OCI-M1 (cell line): ENCODE measurements at places on chromosomes 13 and 19.

GRCh38 chr19:3132971-3133792 lies 2.7 kb upstream of the GNA15 start:
- peak; percentile 88 for DNase-seq

GRCh38 chr13:100148422-100148821 lies 59.5 kb downstream of the PCCA start:
- DNase-seq: no peak

DNA sequence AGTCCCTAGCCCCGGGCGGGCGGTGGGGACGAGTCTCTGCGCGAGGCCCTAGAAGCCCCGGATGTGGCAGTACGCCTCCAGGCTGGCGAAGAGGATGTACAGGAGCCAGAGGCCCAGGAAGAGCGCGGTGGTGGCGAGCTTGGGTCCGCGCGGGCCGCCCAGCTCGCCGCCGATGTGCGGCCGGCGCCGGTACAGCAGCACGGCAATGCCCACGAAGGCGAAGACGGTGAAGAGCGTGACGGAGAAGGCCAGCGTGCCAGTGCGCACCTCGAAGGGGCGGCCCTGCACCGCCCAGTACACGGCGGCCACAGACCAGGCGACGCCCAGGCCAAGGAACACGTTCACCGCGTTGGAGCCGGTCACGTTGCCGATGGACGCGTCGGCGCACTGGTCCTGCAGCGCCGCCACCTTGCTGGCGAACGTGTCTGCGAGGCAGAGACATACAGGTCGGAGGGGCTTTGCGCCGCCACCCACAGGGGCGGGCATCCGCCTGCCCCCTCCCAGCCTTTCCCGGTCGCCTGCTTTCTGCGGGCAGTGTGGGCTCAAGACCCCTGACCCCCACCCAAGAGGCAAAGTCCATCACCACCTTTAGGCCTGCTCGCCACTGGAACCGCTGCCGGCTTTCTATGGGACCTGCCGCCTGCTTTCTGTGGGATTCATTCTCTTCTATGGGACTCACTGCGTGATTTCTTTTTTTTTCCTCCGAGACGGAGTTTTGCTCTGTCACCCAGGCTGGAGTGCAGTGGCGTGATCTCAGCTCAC lies 10.9 kb upstream of the MEIS3 start:
- DNase-seq: no peak

DNA sequence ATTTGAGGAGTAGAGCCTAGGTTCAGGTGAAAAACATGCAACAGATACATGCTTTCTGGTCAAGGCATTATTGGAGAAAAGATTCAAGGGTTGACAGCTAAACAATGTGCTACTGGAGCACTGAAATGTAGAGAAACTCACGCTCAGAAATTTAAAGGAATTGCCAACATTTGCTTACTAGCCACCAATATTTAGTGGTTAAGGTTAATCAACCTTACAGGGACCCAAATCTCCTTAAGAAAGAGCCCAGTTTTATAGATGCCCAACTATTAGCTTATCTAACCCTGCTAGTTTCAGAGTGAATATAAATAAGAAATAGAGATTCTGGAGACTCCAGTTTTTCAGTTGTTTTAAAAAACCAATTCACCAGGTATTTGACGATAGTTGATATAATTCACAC lies 203.6 kb downstream of the DACH1 start:
- no peak for DNase-seq

GRCh38 chr13:75153834-75154233 lies 328.1 kb downstream of the TBC1D4 start:
- DNase-seq: peak; percentile 45

DNA sequence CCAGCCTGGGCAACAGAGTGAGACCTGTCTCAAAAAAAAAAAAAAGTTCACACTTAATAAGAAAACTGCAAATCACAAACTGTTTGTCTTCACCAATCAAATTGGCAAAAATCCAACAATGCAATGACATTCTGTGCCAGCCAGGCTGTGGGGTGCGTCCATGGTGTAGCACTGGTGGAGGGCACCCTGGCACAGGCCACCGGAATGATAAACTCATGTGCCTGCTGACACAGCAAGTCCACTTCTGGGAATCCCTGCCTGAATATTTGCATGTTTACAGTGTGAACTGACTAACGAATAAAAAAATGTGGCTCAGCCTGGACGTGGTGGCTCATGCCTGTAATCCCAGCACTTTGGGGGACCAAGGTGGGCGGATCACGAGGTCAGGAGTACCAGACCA lies 1.6 kb upstream of the LRRC25 start:
- DNase-seq: no peak

DNA sequence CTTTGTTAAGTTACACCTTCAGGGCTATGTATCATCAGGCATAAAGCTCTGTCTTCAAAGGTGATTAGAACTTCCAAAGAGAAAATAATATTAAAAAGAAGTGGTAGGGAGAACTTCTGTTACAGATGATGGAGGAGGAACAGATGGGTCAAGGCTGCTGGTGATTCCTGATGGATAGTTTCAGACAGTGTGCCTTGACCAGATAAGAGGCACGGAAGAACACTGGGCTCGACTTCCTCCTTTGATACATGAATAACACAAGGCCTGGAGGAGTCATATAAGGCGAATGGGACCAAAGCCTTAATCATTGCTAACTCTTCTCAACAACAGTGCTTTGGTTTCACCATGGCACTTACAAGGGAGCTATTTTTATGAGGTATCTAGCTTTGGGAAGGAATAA lies 128.1 kb upstream of the RXFP2 start:
- DNase-seq: peak; percentile 74

- no peak for DNase-seq
These were observed 59.4 kb upstream of the FARP1 start for GRCh38 chr13:98083507-98083906.

DNA sequence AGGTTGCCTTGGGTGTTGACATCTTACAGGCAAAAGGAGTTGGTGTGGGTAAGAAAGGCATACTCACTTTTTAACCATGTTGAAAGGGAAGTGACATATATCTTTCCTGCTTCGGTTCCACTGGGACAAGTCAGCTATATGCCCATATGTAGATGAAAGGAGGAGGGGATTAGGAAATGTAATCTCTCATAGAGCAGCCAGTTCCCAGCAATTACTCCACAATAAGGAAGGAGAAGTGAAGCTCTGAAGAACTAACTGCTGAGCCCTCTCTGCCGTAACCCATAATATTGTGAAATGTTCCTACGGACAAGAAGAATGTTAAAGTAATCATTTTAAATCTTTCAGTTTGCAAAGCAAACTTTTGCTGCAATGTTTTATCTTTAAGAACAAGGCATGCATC lies 82.2 kb downstream of the EDNRB start:
- DNase-seq: peak; percentile 52

DNA sequence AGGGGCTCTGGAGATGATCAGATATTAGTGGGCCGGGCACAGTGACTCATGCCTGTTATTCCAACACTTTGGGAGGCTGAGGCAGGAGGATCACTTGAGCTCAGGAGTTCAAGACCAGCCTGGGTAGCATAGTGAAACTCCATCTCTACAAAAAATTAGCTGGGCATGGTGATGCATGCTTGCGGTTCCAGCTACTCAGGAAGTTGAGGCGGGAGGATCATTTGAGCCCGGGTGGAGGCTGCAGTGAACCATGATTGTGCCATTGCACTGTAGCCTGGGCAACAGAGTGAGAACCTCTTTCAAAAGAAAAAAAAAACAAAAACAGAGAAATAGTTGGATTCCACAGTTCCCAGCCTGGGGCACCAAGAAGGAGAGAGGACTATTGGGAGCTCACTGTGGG lies 17.9 kb upstream of the SHFL start:
- DNase-seq: no peak

DNA sequence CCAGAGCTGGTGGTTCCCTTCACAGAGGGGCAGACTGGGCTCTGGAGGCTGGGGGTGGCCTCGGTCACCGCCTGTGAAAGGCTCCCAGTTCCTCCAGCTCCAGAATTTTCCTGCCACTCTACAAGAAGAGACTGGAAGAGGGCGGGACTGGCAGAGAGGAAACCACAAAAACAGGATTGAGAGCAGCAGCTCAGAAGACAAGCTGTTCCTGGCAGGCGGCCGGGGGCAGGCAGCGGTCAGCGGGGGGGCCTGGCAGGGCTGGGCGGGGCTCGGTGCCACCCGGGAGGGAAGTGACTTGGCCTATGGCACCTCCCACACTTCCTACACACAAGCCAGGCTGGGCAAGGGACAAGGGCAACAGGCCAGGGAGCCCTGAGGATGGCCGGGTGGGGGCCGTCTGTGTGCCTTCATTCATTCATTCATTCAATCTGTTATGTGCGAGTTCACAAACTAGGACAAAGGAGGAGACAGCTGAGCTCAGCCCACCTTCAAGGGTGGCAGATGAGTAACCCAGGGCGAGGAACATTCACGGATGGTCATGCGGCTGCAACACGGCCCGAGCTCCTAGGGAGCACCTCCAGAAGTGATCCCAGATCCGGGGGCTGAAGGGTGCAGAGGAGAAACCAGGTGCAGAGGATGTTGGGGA lies 16.9 kb upstream of the BTBD2 start:
- DNase-seq: peak; percentile 16

DNA sequence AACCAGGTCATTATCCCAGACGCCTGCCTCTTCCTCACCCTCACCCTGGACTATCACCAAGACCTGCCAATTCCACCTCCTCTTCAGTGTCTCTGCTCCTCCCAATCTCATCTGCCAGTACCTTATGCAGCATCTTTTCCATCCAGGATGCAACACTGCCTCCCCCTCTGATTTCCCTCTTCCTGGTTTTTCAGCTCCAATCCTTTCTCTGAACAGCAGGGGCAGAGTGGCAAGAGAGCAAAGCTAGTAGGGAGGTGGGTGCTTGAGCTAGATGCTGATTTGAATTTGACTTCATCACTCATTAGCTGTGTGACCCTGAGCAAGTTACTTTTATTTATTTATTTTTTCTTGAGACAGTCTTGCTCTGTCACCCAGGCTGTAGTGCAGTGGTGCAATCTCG lies 25.6 kb upstream of the CABP5 start:
- DNase-seq: no peak

DNA sequence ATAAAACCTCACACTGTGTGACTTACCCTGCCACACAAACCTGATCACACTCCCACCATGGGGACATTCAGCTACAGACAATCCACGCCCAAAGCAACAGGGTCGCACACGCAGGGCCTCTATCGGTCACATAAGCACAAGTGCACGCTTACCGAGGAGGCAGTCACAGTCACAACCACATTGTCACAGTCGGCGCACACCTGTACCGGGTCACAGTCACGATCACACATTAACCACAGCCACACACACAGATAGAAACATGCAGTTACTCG lies 579 bp downstream of the ZNF566 start:
- DNase-seq: peak; percentile 81

DNA sequence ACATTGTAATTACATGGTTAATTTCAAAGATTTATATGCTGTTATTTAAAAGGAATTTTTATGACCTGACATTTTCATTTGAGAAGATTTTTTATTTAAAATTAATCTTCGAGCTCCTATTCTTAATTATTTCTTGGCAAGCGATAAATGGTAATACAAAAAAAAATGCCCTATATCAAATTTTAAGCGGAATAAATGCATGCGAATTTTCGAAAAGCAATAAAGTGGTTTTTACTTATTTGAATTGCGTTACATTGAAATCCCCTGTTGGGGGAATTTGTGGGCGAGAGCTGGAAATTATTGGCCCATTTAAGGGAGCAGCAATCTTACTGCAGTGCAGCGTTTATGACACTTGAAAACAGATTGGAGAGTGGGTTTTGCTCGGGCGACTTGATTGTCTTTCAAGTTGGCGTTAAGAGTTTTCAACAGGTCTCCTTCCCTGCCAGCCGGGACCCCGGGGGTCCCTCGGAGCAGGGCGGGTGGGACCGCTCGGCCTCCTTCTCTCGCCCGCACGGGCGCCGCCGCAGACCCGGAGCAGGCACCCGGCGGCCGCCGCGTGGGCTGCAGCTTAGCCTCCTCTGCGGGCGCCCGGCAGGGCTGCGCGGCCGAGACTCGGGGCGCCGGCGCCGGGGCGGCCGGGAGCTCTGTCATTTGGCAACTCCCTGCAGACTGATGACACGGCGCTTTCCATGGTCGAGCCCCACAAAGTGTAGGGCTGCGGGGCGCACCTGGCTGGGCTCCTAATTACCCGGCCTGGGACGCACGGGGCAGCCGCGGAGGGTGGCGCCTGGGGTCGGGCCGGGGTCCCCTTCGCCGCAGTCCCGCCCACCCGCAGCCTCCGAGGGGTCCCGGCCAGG lies 255.1 kb upstream of the SOX21 start:
- peak; percentile 40 for DNase-seq

DNA sequence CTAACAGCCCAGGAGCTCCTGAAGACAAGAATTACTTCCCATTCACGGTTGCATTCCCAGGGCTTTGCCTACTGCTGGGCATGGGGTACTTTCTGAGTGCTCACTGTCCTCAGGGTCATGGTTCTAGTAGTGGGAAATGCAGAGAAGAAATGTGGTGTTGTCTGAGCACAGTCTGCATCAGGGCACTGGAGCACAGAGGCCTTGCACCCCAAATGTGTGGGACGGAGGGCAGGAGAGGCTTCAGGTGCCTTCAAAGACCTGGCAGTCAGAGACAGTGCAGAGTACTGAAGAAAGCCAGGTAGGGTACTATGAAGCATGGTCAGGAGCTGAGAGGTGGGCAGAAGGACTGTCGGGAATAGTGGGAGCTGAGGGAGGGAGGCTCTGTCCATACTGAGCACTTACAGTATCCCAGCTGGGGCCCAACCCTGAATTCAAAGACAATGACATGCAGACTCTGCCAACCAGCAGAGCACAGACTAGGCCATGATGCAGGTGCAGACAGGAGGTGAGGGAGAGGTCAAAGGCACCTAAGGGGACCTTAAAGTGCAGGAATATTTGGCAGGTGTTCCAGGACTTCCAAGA lies 144.4 kb downstream of the USP12 start:
- no peak for DNase-seq

- DNase-seq: peak; percentile 63
These were observed 13.3 kb upstream of the LEUTX start for GRCh38 chr19:39765091-39766076.

GRCh38 chr19:11738746-11739620 lies at the start of gene ZNF823:
Gene ZNF823, minus strand, starts transcription at chr19:11738946. Its CDS starts 127 bp downstream, at chr19:11738819.
- peak; percentile 100 for DNase-seq

- no peak for DNase-seq
These were observed 186.8 kb downstream of the NUFIP1 start for GRCh38 chr13:44802491-44802890.

GRCh38 chr19:51422053-51422448 lies 4.6 kb upstream of the SIGLEC10 start:
- DNase-seq: peak; percentile 96

DNA sequence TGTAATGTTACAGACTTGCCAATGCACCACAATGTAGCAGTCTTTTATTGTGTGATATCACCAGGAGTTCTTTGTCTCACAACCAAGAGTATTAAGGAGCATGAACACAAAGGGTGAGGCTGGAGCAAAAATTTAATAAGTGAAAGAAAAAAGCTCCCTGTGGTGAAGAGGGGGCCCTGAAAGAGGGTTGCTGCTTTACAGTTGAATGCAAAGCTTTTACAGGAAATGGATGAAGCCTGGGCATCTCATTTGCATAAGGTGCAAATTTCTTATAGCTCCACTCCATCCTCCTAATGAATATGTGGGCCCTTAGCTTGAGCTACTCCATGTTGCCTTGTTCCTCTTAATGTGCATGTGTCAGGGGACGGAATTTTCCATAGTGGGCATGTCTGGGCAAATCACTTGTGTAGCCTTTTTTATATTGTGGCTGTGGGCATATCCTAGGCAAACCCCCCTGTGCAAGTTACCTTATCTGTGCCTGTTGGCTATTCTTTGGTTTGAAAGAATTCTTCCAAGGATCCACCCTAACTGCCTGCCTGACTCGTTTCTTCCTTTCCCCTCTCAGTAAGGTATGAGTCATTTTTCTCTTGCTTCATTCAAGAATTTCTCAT lies 45.3 kb upstream of the TRPC4 start:
- peak; percentile 33 for DNase-seq

GRCh38 chr19:10644260-10645007 lies 9.7 kb upstream of the ILF3 start:
- DNase-seq: peak; percentile 97
